Putamen (tissue), 1 donor: ENCODE measurements at places on chromosomes 4 and X.

DNA sequence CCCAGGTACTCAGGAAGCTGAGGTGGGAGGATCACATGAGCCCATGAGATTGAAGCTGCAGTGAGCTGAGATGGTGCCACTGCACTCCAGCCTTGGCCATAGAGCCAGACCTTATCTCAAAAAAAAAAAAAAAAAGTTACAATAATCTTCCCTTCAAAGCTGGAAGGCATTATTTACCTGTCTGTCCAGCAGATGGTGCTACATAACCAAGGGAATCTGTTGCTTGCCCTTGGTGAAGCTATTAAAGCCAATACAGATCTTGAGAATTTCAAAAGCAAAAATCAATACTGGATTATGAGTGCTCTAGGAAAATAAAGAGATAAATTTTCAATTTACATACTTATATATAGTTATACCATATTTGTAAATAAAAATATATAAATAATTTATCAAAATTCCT lies 25.9 kb downstream of the PKD2 start:
- DNase-seq = no peak

DNA sequence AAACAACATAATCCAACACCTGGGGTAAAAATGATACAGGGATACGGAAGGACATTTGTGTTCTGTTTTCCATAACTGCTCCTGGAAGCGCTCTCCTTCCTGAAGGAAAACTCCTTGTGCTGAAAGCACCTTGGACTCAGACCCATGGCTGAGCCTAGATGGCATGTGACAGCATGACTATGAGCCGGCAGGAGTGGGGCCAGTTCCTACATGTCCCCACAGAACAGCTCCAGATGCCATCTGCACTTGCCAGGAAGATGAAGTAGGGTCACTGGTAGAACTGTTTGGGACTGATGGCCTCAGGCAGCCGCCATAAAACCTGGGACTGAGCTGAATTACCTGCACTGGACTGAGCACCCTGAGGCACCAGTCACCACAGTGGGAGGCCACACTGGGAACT lies 56.0 kb upstream of the BCLAF3 start:
- no peak for DNase-seq

DNA sequence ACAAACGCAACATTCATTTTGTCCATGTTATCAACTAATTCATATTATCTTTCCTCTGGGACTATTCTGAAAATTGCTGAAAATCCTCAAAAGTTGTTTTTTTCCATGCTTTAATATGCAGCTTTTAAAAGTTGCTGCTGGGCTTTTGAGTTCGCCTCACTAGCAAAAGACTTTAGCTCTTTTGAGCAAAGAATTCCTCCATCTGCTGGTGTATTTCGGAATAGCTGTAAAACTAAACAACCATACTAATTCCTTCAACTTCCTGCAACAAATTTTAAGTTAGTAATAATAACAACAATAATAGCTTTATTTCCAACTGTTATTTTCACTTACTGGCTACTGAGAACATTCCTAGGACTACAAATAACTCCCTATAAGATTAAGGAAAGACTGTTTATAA lies 124.5 kb upstream of the PLAC1 start:
- no peak for DNase-seq

GRCh38 chr4:166435449-166435848 lies 562.4 kb downstream of the TLL1 start:
- no peak for DNase-seq

GRCh38 chr4:40202474-40202873 lies 5.6 kb downstream of the RHOH start:
- DNase-seq = no peak

DNA sequence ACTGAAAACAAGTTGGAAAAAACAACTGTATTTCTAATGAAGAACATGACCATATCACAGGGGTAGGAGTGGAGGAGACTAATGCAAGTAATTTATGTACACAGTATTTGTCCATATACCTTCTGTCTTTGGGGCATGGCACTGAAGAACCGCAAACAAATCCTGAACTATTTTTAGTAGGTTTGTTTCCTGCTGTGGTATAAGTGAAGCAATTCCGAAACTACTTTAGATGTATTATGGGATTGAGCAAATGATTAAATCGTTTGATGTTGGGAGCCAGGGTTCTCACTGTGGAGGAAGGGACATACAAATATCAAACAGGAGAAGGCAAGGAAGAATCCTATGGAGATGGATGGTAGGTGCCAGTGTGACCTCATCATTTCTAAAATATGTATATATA lies 18.9 kb upstream of the SH3KBP1 start:
- DNase-seq = no peak

- no peak for DNase-seq
Observed at GRCh38 chr4:108141213-108141950, 27.4 kb downstream of the LEF1 start.

GRCh38 chrX:96480081-96480480 lies 204.6 kb upstream of the DIAPH2 start:
- no peak for DNase-seq

- no peak for DNase-seq
Observed at GRCh38 chr4:182680234-182680653, 236.9 kb downstream of the DCTD start.

- peak; percentile 70 for DNase-seq
Observed at GRCh38 chrX:107744868-107745267, 30.7 kb downstream of the TSC22D3 start.

DNA sequence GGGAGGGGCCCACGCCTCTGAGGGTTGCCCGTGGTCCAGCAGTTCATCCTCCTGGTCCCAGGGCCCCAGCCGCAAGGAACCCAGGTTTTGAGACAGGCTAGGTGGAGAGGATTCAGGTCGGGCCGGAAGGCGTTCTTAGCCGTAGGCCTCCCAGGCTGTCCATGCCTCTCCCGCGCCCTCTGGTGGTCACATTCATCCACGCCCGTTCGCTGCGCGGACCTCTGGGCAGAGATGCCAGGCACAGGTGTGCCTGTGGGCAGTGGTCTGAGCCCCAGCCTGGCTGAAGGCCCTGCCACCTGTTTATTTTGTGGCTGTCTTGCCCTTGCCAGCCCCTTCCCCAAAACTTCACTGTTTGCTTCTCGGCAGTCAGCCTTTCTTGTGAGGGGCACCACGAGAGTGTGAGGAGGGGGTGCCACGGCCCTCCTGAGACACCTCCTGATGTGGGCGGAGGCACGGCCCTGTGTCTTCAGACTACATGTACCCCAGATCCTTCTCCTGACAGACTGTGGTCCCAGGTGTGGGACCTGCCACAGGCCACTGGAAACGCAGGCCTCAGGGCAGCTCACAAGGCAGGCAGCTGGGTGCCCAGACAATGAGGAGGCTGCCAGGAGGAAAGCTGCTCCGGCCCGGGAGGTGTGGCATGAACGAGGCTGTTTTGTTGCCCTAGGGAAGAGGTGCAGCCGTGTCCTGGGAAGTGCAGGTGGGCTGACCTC lies 5.0 kb downstream of the UVSSA start:
- peak; percentile 30 for DNase-seq

- no peak for DNase-seq
Observed at GRCh38 chrX:154046940-154047610, 27.4 kb upstream of the IRAK1 start.

- no peak for DNase-seq
Observed at GRCh38 chr4:150119492-150119891, 41.2 kb downstream of the DCLK2 start.

- no peak for DNase-seq
Observed at GRCh38 chr4:124970011-124970410, 257.5 kb upstream of the ANKRD50 start.

GRCh38 chr4:46994007-46994405 lies 625 bp upstream of the GABRA4 start:
- DNase-seq = no peak

GRCh38 chrX:28133763-28134162 lies 152.5 kb upstream of the DCAF8L1 start:
- DNase-seq = no peak

DNA sequence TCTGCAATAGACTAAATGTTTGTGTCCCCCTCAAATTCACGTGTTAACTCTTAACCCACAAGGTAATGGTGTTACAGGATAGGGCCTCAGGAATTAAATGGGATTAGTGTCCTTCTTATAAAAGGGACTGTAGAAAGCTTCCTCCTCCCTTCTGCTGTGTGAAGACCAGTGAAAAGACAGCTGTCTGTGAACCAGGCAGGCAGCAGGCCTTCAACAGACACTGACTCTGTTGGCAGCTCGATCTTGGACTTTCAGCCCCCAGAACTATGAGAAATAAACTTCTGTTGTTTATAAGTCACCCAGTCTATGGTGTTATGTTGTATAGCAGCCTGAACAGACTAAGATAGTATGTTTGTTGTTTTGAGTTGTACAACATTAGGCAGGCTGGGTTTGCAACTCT lies 208.1 kb downstream of the GBA3 start:
- no peak for DNase-seq

DNA sequence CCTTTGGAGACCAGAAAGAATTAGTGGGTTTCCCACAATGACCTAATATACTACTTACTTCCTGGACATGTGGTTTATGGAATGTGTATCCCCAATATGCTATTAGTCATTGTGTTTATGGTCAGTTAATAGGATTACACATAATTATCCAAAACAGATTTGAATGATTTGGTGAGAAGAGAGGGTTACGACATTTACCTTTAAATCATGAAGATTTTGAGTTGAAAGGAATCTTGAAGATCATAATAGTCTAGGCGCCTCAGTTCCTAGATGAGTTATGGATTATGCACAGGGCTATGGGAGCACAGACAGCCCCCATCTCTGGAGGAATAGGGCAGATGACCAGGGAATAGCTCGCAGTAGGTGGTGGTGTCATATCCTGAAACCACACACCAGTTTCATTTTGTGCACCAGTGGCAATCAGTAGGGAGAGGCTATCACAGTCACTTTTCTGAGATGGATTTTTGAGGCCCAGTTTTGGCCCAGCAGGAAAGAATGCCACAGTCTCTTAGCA lies 61.3 kb downstream of the SEPTIN11 start:
- DNase-seq = no peak

DNA sequence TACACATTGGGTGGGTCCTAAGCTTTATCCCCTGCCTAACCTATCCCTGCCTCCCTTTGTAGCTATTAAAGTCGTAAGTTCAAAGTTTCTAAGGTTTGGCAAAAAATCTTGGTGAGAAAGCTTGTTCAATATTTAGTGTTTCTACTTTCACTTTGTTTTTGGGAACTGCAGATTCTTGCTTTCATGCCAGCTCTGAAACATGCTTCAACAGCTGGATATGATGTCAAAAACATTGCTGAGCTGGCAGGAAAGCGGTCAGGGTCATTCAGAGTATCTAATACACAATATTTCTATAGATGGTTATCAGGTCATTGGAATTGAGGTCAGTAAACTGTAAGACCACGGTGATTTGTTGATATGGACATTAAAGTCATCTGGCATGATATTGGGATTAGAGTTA lies 19.7 kb downstream of the CENPI start:
- DNase-seq = no peak

DNA sequence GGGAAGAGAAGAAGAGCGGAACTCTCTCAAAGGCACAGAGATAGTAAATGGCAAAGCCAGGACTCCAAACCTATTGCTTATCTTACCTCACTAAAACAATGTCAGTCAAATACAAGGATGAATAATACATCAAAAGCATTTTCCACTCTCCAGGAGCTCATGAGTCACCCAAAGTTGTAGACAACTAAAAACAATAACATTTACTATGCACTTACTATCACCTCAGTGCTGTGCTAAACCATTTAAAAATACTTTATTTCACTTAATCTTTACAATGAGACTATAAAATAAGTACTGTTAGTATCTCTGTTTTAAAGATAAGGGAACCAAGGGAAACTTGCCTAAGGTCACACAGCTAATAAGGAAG lies 163.2 kb upstream of the SPANXC start:
- no peak for DNase-seq

- no peak for DNase-seq
Observed at GRCh38 chrX:21926527-21927278, 13.8 kb upstream of the SMS start.

DNA sequence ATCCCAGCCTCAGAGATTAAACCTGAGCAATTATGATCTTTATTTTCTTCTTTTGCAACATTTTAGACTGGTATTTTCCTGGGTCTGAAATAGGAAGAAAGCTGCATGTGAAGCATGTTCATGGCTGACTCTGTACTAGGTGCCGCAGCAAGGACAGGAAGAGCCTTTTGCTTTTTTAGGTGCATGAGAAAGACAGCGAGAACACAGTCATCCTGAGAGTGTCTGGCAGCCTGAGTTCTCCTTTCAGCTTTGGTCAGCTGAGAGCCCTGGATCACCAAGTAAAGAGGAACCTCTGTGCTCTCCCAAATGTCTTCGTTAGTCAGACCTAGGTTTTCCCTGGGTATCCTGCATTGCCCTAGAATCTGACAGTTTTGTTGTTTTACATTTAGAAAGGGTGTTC lies 29.8 kb downstream of the FAM149A start:
- DNase-seq = peak; percentile 42

DNA sequence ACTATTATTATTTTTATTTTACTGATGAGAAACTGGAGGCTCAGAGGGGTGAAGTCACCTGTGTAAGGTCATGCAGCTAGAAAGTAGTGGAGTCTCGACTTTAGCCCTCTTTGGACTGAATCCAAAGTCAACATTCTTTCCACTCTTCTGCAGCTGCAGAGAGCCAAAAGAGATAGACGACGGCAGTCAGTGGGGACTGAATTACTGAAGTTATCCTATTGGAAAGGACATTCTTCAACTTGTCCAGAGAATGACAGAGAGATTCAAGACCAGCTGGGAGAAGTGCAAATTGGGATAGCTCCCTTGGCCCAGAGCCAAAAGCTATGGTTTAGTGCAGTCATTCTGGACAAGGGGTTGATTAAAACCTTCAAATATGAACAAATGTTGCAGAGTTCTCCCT lies 42.5 kb downstream of the VGLL1 start:
- no peak for DNase-seq

GRCh38 chr4:112647785-112648184 lies 10.8 kb downstream of the LARP7 start:
- no peak for DNase-seq

- DNase-seq = no peak
Observed at GRCh38 chrX:4253092-4253491, 539.6 kb upstream of the PRKX start.

DNA sequence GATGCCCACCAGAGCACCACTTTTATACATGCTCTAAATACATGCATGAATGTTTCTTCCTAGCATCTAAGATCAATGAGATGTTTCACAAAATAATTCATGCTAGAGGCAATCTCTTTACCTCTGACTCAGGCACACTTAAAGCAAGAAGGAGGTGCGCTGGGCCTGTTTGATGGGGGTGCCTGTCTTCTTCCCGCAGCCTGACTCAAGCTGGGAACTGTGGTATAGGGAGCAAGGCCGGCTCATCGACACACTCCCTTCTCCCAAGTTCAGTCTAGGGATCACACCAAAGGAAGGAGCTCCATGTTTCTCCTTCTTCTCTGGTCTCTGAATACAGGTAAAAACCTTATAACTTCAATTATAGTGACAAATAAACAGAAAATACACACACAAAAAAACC lies 333.8 kb upstream of the MAD2L1 start:
- DNase-seq = no peak

DNA sequence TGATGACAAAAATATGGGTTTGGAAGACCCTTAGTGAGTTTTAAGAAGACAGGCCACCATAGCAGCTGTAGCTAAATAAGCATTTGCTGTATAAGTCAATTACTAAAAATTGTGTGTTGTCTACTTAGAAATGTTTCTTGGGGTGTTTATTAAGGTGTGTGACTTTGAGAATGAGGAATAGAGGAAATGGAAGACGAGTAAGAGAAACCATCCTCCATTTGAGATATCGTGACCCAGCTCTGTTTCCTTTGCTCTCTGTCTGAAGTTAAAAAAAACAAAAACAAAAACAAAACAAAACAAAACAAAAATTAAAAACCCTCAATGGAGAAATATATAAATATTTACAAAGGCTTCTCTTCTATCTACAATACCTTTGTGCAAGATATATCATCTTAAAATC lies 41.7 kb upstream of the FAM9C start:
- no peak for DNase-seq

- no peak for DNase-seq
Observed at GRCh38 chr4:5218376-5219069, 167.2 kb downstream of the STK32B start.
